ENCODE measurements at places on chromosomes 3 and 15.

DNA sequence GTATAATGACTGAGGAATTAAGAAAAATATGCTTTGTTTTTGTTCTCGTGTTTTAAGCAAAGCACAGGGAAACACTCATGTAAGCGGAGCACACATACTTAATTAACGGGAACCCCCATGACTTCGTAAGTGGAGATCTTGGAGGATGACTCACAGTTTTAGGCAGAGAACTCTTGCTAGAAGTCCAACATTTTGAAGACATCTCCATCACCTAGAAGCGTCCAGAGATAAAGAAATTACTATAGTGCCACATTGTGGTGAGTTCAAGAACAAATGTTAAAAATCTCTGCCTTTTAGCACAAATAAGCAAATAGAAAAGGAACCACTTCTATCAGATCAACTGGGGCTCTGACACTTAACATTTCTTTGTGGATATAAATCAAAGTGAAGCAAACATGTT, 194.1 kb upstream of the ARHGEF26 start:
- no peak for DNase-seq

- DNase-seq = no peak
Observed at GRCh38 chr3:188123170-188123905, 30.6 kb upstream of the LPP start.

GRCh38 chr3:8652324-8652987, 7.9 kb upstream of the SSUH2 start:
- no peak for DNase-seq

- DNase-seq = no peak
Observed at GRCh38 chr15:56056626-56057025, 63.2 kb upstream of the NEDD4 start.

DNA sequence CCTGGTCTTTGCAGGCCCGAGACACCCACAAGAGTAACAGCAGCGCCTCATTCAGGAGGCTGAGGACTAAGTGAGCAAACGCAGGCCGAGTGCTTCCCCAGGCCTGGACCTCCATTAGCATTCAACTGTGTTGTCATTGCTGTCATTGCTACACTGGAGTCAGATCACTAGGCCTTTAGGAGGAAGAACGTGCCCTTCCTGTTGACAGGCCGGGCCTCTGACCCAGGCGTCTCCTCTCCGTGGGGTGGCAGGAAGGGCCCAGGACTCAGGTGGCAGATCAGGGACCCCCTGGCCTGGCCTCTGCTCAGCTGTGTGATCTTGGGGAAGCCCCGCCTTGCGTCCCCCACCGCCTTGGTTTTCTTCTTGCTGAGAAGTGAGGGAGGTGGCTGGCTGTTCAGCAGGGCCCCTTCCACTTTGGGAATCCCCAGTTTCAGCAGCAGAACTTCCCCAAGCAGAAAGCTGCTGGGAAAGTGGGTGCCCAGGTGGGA, 19.1 kb downstream of the ZDHHC19 start:
- DNase-seq = peak; percentile 61

GRCh38 chr3:120227710-120228347, 57.2 kb downstream of the GPR156 start:
- no peak for DNase-seq

DNA sequence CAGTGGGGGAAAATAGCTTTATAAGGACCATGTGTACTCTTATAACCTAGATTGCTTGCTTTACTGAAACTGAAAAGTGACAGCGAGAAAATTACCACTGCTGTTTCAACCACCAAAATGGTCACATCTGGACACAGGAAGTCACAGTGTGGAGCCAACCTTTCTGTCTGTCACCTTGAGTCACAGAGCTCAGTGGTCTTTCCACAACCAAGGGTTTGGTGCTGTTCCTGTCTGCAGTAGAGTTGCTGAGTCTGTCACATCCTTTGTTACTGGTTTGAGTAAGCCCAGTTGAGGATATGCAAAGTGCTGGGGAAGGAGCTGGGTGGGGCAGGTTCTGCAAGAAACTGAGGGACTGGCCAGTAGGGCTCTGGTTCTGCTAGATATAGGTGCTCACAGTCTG, 139.1 kb upstream of the EIF1B start:
- DNase-seq = no peak

- DNase-seq = no peak
Observed at GRCh38 chr3:126039870-126040269, 44.1 kb downstream of the SLC41A3 start.

DNA sequence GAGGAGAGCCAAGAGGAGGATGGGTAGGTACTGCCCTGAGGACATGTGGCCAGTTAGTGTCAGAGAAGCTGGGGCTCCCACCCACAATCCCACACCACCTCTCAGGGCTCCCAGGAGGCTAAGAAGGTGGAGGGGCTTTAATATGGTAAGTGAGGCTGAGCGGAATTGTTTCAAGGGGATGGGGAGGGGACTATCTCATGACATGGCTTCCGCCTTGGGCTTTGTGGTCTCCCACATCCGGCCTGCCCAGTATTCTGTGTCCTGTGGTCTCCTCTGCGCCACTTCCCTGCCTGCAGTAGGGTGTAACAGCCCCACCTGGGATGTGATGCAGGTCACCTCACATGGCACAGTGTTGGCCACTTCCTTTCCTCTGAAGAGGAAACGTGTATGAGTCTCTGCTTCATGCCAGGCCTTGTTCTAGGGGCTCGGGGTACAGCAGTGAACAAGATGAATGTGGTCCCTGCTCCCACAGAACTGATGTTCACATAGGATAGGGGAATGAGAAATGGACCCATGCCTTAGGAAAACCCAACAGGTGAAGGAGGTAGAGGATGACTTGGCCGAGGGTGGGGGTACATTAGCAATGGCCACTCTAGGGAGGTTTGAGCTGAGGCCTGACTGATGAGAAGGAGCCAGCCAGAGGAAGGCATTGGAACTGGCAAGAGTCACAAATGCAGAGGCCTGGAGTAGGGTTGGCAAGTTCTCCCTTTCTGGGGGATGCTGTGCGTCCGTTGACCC, 3.2 kb downstream of the NEIL1 start:
- DNase-seq = peak; percentile 72

DNA sequence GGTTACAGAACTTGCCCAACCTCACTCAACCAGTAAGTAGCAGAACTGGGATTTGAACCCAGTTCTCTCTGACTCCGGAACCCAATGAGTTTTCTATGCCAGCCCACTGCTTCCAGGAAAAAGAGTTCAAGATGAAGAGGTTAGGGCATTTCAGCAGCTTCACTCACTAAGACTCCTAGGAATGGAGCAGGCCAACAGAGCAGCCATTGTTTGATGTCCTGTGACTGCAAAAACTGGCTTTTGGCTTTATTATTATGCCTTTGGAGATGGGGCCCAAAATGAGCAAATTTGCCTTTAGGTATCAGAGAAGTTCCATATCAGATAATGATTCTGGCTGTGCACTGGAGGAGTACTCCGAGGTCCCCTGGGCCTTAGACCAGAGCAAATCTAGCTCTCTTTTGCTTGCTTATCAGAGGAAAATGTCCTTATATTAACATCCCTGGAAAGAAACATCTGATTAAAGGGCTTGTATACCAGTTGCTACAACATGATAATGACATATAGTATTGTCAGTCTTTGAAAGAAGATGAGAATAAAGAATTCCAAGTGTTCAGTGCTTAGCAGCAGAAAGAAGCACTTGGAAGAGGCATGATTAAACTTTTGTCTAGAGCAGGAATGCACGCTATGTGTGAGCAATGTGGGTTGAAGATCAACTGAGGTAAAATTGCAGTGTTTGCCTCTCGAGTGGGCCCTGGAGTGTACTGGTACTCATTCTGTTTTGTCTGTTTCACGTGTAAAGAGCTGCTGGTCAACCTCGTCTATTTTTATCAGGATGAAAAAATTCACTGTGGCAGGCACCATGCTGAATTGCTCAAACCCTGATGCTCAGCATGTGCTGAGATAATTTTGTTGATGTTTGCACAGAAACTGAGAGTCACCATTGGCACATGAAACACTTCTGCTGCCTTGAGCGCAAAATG, 21.8 kb upstream of the KLHL24 start:
- DNase-seq = no peak

DNA sequence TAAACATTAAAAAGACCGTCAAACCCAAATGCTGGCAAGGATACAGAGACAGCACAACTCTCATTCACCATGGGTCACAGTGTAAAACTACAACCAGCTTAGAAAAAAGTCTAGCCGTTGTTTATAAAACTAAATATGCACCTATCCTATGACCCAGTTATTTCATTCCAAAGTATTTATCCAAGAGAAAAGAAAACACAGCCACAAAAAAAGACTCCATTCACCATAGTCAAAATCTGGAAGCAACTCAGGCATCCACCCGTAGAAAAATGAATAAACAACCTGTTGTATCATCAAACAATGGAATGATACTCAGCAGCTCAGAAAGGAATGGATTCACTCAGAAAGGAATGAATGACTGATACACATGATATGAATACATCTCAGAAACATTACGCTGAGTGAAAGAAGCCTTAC, 28.6 kb downstream of the PLD1 start:
- no peak for DNase-seq

GRCh38 chr3:142724682-142725356, 985 bp downstream of the TRPC1 start:
- DNase-seq = no peak

GRCh38 chr3:186099178-186099577, 9.7 kb downstream of the ETV5 start:
- no peak for DNase-seq

GRCh38 chr15:29289173-29289572, 19.6 kb upstream of the NSMCE3 start:
- DNase-seq = no peak

DNA sequence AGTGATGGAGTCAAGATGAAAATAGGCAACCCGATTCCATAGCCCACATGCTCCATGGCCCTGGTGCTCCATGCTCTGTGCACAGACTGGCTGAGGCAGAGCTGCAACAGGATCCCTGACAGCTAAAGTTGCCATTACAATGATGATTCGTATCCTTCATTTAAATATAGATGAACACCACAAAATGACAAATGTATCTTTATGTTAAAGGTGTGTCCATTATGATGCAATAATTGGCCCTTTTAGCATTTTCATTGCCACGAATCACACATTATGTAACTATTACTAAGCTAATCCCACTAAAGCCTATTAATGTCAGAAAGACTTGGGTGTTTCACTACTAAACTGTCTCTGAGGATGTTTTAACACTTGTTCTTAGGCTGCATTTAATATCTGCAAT, 270.2 kb upstream of the THBS1 start:
- DNase-seq = no peak

- no peak for DNase-seq
Observed at GRCh38 chr3:32483772-32484171, 18.9 kb downstream of the CMTM6 start.

GRCh38 chr15:40105517-40106202, 3.0 kb downstream of the BMF start:
- peak; percentile 68 for DNase-seq

DNA sequence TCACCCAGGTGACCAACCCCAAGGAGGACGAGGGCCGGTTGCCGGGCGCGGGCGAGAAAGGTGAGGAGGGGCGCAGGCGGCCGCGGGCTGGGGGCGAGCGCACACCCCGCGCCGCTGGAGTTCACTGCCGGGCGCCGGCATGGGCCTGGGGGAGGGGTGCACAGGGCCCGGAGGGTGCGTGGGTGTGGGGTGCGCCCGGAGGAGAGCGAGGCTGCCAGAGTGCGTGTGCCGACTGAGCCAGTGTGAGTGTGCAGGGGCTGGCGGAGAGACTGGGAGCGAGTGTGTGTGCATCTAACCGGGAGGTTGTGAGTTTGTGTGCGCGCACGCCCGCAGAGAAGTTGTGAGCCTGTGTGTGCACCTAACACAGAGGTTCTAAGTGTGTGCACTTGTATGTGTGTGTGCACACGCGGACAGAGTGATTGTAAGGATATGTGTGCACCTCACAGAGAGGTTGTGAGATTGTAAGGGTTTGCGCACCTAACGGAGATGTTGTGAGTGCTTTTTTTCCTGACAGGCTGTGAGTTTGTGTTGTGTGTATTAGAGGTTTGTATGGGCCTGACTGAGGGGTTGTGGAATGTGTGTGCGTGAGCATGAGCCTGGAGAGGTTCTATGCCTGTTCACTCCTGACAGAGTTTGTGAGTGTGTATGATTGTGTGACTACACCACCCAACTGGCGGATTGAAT, 681 bp downstream of the CTDSPL start:
- DNase-seq = no peak

- DNase-seq = no peak
Observed at GRCh38 chr3:12901623-12902045, 60.3 kb upstream of the RPL32 start.

GRCh38 chr3:114823061-114823460, 324.0 kb downstream of the ZBTB20 start:
- DNase-seq = no peak

- no peak for DNase-seq
Observed at GRCh38 chr3:178140531-178141304, 395.5 kb upstream of the KCNMB2 start.

DNA sequence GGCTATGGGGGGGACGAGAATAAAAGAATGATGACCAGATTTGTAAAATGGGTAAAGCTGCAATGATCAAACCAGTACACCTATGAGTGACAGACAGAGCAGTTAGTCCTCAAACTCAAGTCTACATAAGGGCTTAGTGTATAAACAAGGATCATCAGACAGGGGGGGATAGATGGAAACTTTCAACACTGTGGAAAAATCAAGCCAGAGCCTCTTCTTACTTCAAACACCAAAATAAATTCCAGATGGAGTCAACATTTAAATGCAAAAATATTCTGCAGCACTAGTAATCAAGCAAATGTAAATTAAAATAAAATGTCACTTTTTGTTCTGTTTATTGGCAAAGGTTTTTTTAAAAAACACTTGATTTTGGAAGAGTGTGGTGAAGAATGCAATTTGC, 205.9 kb upstream of the RGMA start:
- DNase-seq = no peak

GRCh38 chr3:66348704-66349103, 127.9 kb downstream of the SLC25A26 start:
- DNase-seq = no peak

DNA sequence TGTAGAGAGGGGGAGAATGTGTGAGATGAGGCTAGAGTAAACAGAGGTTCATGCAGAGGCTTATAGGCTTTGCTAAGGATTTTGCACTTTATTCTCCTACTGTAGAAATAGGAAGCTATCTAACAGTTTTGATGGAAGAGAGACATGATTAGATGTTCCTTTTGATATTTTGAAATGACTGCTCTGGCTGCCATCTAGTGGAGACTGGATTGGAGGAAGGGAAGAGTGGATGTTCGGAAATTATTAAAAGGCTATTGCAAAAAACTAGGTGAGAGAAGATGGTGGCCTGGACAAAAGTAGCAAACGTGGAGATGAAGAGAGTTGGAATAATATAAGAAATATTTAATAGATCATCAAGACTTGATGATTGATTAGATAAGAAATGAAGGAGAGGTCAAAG, 42.2 kb downstream of the SYN2 start:
- DNase-seq = no peak

DNA sequence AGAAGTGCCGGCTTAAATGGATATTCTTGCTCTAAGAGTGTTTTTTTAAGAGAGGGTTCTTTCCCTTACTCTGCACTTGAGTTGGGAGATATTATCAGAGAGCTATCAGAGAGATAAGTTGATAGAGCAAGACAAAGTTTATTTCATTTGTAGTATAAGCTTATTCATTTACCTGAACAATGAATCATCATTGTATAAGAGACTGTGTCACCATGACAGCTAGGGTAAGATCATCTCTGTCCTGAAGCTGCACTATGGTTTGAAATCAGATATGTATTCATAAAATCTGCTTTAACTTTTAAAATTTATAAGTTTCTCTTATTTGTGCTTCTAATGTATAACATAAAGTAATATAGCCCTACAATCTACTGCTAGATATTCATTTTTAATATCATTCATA, 128.1 kb upstream of the ARL6 start:
- no peak for DNase-seq

- no peak for DNase-seq
Observed at GRCh38 chr3:172204716-172205115, 165.3 kb downstream of the FNDC3B start.

Data from CD4-positive, alpha-beta T cell treated with Interleukin-2 at 100 ng/mL for 4 hours (primary cell).